ENCODE measurements at places on chromosomes 11 and 22.
A peak's percentile ranks its signal among the peaks of the same experiment; 100 is the strongest.

DNA sequence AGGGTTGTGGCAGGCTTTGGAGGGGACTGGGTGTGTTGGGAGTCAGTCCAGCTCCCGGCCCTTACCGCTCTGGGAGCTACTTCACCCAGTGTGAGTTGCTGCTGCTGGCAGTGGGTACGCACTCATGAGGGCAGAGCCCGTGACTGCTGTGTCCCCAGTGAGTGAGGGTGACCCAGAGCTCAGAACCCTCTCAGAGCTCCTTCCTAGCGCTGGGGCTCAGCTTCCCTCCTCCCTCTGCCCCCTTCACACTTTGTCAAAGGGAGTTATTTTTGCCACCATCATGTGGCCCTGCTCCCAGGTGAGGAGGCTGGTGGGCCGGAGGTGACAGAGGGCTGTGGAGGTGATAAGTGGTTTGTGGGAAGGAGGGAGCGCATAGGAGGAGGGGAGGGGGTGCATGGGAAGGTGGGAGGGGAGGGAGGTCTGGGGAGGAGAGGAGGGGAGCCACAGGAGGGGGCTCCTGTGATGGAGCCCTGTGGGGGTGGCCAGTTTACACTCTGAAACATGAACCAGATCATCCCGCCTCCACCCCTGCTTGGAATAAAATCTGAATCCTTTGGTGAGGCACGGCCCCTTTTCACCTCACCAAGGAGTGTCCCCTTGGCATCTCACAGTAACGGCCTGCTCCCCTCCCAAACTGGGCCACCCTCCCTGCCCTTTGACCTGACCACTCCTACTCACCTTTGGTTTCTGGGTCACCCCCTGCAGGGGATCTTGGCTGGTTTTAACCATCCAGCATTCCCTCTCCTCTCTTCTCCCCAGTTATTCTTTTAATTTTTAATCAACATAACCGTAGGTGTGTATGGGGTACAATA is 9.9 kb downstream of the NDUFV1 start:
- no peak for DNase-seq

- no peak for DNase-seq
Observed at GRCh38 chr11:94544646-94545263, 1.0 kb downstream of the FUT4 start.

DNA sequence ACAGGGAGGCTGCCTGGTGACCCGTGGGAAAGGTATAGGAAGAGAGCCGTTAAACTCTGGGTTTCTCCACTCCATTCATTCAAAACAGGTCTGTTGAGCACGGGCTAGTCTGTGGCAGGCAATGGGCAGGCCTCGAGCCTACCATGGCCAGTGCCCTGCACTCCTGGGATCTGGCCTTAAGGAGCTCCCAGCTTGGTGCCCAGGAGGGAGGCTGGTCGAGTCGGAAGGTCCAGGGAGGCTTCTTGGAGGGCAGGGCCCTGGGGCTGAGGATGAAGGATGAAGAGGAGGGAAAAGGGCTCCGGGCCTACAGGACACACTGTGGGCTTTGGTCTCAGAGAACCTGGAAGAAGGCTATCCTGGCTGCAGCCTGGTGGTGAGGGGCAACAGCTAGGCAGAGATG is 41.9 kb upstream of the MN1 start:
- DNase-seq: peak; percentile 41

- no peak for DNase-seq
Observed at GRCh38 chr11:44743959-44744557, 17.3 kb downstream of the TSPAN18 start.

DNA sequence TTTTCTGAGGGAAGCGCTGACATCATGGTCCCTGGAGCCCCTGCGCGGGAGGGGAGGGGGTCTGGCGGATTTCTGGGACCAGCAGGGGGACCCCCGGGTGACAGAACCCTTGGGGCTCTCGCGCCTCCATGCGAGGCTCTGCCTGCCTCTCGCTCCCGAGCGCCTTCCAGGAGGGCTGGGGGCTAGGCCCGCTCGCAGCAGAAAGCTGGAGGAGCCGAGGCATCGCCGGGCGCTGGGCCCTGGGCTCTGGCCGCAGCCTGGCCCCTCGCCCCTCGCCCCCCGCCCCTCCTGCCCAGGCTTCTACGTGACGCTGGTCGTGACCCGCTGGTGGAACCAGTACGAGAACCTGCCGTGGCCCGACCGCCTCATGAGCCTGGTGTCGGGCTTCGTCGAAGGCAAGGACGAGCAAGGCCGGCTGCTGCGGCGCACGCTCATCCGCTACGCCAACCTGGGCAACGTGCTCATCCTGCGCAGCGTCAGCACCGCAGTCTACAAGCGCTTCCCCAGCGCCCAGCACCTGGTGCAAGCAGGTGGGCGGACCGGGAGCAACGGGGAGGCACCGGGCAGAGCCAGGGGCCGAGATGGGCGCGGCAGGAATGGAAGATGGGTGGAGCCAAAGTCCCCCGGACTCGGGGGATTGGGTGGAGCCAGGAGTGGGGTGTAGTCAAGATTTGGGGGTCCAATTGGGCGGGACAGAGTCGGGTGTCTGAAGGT is 5.4 kb downstream of the BEST1 start:
- no peak for DNase-seq

DNA sequence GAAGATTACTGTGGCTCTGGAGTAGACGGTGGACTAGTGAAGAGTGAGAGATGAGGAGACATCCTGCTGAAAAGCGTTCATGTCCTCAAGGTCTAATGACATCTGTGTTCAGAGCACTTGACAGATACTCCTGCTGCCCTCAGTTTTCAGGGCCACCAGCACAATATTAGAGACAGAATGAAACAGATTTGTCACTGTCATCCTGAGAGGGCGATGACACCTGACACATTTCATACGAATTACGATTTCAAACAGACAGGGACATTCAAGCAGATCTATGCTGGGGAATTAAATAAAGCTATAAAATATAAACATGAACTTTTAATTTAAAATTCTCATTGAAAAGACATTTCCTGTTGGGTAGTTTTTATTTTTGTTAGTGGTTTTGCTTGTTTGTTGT is 29.1 kb downstream of the SVIP start:
- no peak for DNase-seq

DNA sequence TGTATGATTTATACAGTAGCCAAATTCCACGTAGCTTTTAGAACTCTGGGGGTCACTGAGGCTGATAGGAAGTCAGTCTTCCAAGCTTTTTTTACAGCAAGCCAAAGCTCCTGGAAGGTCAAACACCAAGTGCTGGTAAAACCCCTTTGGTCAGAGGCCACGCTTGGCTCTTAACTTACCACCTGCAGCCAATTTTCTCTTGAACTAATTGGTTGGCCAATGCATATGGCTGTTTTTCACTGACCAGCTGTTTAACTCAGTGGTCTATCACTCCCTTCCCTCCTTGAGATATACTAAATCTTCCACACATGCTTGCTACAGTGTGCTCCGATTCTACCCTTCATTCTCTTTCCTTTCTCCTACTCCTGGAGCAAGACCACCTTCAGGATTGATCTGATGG is 116.0 kb downstream of the FAR1 start:
- DNase-seq: no peak

Measured in activated CD8-positive, alpha-beta memory T cell treated with anti-CD3 and anti-CD28 coated beads, Interleukin-2, amount 50 U/mL, for 48 hours (primary cell).